ENCODE measurements at places on chromosomes 12 and 14.
A peak's percentile ranks its signal among the peaks of the same experiment; 100 is the strongest.

- no peak for DNase-seq
Measured at GRCh38 chr12:92400006-92400405, 254.4 kb upstream of the BTG1 start.

DNA sequence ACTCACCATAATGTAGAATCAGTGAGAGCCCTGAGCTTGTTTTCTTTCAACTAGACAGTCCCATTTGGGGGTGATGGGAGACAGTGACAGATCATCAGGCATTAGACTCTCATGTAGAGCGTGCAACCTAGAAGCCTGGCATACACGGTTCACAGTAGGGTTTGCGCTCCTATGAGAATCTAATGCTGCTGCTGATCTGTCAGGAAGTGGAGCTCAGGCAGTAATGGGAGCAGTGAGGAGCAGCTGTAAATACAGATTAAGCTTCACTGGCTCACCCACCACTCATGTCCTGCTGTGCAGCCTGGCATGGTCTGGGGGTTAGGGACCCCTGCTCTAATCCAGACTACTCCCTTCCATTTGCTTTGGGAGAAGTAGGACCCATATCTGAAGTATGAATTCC, 55.6 kb downstream of the FNTB start:
- no peak for DNase-seq

GRCh38 chr12:100383586-100384558, 27.0 kb downstream of the SLC17A8 start:
- DNase-seq = no peak

DNA sequence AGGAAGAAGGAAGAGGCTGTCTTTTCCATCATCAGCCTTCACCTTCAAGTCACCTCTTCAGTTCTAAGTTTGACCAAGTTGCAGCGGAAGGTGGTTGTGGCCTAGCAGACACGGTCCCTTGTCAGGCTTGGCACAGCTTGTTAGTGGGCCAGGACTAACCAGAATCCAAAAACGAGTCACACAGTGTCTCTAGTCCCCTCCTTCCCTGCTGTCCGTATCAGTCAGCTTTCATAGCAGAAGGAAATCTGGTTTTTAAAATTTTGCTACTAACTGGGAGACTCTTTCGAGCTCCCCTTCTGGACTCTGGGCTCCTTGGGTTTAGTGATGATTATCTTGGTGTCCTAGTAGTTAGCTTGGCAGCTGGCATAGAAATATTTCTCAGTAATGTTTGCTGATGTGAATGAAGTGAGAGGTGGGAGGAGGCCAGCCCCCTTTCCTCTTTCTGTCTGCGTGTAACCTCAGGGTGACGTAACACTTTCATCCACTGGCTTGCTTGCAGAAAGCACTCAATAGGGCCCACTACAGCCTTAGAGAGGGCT, 3.8 kb downstream of the ETV6 start:
- peak; percentile 19 for DNase-seq

GRCh38 chr14:70317969-70318634, 41.4 kb downstream of the COX16 start:
- peak; percentile 58 for DNase-seq

GRCh38 chr12:42640391-42640790, 50.8 kb upstream of the PRICKLE1 start:
- no peak for DNase-seq

GRCh38 chr14:77041881-77042545, 13.5 kb upstream of the IRF2BPL start:
- DNase-seq = peak; percentile 89

DNA sequence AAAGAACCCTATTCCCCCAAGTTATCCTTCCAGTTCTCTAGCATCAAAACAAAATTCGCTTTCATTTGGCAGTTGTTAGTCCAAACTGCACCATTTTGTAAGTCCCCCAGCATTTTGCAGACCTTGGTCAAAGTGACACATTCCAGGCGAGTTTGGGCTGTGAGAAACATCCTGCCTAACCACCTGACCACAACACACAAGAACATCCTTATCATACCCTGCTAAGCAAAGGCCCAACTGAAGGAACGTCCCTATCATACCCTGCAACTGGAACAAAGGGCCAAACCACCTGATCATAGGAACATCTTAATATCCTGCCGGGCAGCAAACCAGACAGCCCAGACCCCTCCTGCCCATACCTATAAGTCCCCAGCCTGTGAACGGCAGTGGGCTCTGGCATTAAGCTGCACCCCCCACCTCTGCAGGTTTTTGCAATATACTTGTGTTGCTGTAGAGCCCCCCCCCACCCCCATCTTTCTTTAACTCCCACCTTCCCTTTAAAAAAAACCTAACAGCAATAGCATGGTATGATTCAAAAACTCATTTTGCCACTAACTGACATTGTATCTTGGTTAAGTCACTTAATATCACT, 2.7 kb downstream of the PCNX4 start:
- peak; percentile 69 for DNase-seq

GRCh38 chr12:113220593-113221180, 577 bp upstream of the TPCN1 start:
- DNase-seq = no peak

DNA sequence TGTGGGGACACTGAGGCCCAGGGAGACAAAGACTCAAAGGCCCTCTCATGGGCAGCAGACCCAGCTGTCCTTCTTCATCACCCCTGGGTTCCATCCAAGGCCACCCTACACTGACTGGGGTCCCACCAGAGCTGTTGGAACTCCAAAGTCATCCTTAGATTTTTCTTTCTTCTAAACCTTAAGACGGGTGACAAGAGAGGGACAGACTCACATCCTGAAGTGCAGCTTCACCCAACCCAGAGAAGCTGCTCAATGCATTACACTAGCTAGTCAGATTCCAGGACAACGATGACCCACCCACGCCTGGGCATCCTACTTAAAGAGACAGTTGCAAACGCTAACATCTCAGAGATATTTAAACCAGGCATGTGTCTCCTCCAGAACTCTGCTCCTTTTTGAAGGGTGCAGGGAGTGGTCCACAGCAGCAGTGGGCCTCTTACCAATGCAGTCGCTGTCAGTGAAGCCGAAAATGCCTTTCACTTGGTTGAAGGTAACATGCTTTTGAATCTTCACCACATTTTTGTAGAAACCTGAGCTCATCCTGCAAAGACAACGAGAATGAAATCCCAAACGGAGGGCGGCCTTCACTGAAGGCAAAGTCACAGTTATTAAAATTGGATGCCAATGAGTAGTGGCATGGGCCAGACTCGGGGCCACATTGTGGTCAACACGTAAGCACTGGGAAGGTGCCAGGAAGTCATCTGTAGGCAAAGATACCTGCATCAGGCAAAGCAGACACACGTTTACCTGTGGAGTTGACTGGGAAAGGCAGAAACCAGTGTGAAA, 23.4 kb downstream of the SLC25A47 start:
- DNase-seq = no peak

- DNase-seq = no peak
Measured at GRCh38 chr12:119980242-119980641, 8.8 kb upstream of the BICDL1 start.

DNA sequence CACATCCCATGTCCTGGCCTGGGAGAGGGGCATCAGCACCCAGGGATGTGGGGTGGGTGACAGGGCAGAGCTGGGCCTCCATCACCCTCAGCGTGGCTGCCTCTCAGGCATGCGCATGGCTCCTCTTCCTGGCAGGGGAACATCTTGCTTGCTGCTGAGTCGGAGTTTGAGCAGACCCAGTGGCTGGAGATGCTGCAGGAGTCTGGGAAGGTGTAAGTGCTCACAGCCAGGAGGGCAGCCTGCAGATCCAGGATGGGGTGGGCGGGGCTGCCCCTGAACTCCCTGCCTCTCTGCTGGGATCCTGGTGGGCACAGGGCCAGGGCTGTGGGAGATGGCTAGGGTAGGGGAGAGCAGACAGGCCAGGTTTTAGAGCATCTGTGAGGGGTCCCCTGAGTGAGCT, 16.2 kb downstream of the PLEKHD1 start:
- no peak for DNase-seq

GRCh38 chr14:60632777-60633176, 16.5 kb downstream of the SIX1 start:
- DNase-seq = no peak

- no peak for DNase-seq
Measured at GRCh38 chr12:754473-754820, 2.1 kb downstream of the WNK1 start.

DNA sequence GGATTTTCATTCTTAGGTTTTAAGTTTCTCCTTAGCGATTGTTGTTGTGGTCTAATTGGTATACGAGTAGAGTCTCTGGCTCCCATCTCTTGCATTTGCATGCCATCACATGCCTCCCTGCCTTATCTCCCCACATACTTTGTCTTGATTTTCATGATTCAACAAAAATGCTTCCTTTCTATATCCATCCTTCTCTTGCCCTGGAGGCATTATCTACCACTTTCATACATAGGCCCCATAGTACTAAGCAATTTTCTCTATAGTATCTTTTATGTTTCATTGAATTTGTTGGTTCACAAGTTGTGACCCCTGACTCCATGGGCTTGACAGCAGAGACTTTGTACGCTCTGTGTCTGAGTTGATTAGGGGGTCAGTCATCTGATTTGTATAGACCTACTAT, 226.1 kb downstream of the ACSS3 start:
- DNase-seq = no peak

GRCh38 chr14:23895480-23895879, 58.1 kb upstream of the DHRS4 start:
- DNase-seq = no peak

DNA sequence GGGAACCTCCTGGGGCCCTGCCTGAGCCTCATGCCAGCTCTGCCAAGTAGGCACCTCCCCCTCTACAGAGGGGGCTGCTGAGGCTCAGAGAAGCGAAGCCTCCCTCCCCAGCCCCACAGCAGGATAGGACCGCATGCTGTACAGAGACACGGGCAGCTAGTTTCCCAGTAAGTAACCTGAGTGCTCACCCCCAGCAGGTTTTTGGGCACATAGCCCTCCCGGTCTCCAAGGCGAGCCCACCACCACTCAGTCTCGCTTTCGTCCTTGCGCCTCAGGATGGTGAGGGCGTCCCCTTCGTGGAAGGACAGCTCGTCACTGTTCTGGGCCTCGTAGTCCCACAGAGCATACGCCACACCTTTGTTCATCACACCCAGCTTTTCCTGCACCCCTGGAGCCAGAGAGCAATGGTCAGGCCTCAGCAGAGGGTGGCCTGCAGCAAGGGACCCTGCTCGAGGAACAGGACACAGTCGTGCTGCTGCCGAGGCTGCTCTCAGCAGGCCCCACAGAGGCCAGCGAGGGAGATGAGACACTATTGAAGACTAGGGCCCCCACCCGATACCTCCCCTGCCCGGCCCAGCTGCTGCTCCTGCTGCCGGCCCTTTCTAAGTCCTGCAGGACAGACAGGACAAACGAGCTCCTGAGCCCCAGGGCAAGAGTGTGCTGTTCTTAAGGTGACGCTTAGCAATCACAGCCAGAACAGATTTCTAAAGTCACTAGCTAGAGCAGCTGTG, 20.4 kb downstream of the ZFYVE21 start:
- DNase-seq = no peak

DNA sequence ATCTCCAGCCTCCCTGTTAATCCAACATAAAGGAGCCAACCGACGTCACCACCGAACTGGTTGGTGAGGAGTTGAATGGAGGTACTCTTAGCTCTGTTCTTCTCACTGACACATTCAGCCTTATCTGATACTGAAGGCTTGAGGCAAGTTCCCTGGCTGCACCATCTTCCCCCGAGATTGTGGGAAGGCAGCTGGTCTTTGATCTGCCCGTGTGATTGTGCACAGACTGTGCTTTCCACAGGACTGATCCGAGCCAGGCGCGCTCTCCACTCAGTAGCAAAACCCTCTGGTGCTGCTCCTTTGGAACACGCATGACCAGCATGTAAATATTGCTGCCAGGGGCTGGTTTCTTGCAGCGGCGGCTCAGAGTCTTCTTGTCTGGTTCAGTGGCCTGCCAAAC, 30.1 kb upstream of the DLK1 start:
- DNase-seq = no peak

DNA sequence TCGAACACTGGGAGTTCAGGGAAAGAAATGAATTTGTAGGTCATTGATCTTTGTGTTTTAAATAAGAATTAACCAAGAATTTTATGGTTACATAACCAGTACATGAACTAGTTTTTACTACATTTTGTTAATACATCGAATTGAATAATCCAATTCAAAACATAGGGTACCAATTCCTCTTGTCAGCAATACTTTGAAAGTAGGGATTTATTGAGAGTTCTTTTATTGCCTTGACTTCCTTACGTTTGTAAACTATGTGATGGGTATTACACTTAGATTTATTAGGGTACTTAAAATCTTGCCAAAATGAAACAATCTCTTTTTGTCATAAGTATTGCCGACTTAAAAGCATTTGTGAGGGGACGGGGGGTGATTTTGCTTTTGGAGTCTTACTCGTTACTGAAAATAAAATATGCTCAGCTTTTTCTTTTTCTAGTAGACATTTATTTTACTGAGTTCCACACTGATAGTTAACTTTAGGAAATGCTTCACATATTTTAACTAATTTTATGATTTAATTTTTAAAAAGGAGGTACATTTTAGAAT, 22.4 kb downstream of the SOCS2 start:
- DNase-seq = no peak

DNA sequence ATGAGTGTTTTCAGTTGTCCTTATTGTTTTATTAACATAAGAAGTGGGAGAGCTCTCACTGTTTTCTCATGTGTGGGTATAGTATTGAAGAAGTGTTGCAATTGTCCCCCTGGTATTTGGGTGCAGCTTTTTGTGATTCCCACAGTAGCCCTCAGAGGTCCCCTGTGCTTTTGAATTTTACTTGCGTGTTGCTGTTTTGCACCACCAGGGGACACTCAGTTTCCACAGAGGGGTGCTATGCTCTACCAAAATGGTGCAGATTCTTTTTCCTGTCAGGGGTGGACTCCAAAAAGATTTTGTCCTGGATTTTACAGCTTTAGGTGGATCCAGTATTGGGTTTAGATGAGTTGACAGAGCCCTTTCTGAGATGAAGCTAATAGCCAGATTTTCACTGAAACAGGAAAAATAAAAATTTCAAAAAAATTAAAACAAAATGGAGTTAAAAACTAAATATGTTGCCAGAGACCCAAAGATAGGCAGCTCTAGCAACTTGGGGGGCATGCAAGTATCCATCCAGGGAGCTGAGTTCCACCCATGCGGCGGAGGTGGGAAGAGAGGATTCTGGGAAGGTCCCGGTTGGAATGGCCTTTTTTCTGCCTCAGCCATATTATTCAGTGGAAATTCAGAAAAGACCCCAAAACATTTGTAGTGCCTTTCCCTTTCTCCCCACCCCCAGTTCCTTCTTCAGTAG, 50.2 kb downstream of the TTLL5 start:
- peak; percentile 70 for DNase-seq

GRCh38 chr14:92577321-92577742, 63.8 kb downstream of the RIN3 start:
- no peak for DNase-seq

DNA sequence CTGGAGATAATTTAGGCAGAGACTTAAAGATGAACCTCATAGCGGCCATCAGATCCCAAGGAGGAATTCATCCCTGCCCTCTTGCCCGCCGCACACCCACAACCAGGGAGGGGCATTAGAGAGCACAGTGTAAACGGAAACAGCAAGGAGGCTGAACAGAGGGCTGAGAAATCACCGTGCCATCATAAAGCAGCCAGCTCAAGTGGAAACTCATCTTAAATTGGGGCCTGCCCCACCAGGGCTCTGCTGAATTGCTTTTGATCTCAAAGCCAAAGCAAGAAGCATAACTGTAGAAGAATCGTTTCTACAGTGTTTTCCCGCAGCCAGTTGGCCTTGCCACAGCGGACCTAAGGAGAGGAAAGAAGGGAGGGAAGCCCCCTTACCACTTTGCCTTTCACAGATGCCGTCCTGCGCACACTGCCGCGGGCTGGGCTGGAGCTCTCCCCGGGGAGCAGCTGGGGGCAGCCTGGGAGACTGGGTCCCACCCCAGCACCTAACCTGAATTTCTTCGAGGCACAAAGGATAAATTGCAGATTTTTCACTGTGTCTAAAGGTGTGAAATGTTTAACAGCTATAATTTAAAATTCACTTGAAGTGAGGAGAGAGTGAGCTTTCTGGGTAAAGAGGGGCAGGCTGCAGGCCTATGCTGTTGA, 51.8 kb upstream of the MMP17 start:
- no peak for DNase-seq
